ENCODE measurements at places on chromosomes 1 and 21.

- no peak for DNase-seq
Measured at GRCh38 chr1:221768444-221769066, 26.7 kb upstream of the DUSP10 start.

DNA sequence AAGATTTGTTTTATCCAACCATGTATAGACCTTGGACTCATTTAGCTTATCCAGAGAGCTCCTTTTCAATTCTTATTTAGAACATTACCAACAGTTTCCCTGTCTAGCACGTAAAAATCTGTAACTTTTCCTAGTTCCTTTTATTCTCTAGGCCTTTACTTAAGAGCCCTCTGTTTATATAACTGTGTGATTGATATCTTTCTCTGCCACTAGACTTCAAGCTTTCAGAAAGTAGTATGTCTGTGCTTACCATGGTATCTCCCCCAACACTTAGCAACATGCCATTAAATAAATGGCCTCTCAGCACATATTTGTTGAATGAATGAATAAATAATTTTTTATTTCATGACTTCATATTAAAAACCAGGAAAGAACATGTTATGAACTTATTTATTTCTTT lies 209.4 kb downstream of the PTPRC start:
- DNase-seq: no peak

GRCh38 chr1:1039145-1039910 lies 19.4 kb downstream of the AGRN start:
- DNase-seq: no peak

GRCh38 chr1:167500283-167500860 lies 18.0 kb downstream of the CD247 start:
- DNase-seq: no peak

- no peak for DNase-seq
Measured at GRCh38 chr1:70966018-70966638, 81.5 kb downstream of the PTGER3 start.

DNA sequence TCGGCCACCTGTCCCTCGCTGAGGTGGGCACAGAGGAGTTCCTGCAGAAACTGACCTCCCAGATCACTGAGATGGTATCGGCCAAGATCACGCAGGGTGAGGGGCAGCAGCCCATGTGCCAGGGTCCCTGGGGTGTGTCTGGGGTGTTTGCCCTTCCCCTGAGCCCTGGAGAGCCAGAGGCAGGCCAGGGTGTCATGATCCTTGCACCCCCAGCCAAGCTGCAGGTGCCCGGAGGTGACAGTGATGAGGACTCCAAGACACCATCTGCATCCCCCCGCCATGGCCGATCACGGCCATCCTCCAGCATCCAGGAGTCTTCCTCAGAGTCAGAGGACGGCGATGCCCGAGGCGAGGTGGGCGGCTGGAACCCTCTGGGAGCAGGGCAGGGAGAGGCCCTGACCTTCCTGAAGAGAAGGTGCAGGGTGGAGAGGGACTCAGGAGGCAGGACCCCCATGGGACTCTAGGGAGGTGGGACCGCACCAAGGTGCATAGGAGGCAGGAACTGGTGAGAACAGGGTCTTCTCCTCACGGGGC lies 69.5 kb downstream of the TRIM11 start:
- no peak for DNase-seq

DNA sequence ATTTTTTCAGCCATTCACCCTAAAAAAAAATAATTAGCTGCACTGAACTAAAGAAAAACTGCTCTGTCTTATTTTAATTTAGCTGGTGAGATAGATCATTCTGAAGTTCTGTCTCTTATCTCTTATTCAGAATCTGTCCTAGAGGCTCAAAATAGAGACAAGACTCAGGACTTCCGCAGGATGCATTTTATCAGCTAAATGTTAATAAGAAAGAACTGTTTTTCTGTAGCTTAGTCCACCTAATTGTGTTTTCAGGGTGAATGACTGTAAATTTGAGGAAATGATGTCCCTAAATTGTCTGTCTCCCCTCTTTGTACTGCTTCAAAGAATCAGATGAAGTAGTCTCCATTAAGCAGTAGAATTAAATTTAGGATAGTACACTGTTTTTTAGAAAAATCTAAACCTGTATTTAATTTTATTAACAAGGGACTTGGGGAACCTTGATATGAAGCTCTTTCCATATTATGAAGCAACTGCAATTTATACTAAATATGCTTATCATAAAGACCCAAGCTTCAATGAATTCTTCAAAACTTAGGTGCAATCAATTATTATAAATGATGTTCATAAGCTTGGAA lies 671.9 kb downstream of the RWDD3 start:
- DNase-seq: no peak

- DNase-seq: no peak
Measured at GRCh38 chr1:50970931-50971582, 1.0 kb downstream of the CDKN2C start.

DNA sequence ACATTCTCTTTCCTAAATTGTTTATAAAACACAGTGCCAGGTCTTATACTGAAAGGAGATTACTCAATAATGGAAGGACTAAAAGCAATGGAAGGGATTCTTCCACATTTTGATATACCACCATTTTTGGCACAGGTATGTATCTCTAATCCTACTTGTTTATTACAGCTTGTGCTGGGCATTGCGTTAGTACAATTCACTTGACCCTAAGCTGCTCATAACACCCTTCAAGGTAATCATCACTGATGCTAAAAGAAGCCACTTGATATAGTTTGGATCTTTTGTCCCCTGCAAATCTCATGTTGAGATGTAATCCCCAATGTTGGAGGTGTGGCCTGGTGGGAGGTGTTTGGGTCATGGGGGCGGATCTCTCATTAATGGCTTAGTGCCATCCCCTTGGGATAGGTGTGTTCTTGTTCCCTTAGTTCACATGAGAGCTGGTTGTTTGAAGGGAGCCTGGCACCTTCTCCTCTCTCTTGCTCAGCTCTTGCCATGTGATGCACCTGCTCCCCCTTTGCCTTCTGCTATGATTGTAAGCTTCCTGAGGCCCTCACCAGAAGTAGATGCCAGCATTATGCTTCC lies 71.1 kb downstream of the NIBAN1 start:
- no peak for DNase-seq

DNA sequence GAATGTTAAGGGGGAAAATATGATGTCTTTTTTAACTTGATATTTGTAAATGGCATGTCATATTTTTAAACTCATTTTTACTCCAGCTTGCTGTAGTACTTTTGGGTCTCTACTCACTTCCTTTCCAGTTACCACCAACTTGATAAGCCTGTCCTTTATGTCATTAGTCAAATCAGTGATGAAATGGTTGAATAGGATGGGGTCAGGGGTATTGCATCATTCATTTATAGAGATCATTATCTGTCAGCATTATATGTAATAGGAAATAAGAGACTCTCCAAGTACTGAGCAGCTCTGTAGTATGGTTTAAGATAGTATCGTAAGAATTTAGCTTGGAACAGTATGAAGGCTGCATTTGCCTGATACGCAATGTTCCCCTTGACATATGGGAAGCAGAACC lies 227.3 kb downstream of the BRINP3 start:
- DNase-seq: no peak

DNA sequence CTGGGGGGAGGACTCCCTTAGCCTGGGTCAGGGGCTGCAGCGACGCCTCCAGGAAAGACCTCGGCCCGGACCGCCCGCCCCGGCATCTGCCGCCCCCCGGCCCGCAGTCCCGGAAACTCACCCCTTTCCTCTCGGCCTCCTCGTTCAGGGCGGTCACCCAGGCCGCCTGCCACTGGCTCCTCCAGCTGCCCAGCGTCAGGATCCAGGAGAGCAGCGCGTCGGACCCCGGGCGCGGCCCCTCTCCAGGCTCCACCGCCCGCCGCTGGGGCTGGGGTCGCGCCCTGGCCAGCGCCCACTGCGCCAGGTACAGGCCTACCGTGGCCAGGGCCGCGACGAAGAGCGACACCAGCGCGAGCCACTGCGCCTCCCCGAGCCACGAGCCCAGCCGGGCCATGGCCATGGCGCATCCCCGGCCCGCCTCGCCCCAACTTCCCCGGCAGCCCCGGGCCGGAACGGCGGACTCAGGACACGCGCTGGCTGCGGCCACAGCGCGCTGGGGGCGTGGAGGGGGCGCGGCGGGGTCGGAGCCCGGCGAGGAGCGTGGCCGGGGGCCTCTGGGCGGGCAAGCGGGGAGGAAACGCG lies 478 bp downstream of the C2CD2 start:
- DNase-seq: no peak

DNA sequence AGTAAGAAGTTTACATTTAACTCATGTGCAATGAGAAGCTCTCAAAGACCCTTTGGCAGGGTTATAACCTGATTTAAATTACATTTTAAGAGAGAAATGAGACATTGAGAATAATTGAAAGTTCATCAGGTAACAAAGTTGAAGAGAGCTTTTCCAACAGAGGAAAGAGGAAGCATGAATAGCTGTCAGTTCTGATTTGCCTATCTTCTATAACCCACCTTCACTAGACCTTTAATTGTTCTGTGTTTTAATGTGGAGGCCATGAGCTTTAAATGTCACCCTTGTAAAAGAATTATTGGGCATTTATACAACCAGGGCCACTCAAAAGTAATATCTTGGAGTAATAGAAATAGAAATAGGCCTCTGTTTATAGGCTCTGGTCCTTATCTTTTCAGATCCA lies 9.3 kb upstream of the FCRL1 start:
- no peak for DNase-seq

GRCh38 chr1:46552357-46553237 lies 1.1 kb upstream of the KNCN start:
- DNase-seq: no peak

GRCh38 chr1:94552071-94552586 lies 10.6 kb upstream of the F3 start:
- no peak for DNase-seq

- DNase-seq: no peak
Measured at GRCh38 chr1:201269900-201270410, 13.4 kb upstream of the PKP1 start.

- no peak for DNase-seq
Measured at GRCh38 chr1:236920286-236920894, 83.9 kb downstream of the MT1HL1 start.

GRCh38 chr21:42913476-42913875 lies 12.0 kb downstream of the ERVH48-1 start:
- DNase-seq: no peak

DNA sequence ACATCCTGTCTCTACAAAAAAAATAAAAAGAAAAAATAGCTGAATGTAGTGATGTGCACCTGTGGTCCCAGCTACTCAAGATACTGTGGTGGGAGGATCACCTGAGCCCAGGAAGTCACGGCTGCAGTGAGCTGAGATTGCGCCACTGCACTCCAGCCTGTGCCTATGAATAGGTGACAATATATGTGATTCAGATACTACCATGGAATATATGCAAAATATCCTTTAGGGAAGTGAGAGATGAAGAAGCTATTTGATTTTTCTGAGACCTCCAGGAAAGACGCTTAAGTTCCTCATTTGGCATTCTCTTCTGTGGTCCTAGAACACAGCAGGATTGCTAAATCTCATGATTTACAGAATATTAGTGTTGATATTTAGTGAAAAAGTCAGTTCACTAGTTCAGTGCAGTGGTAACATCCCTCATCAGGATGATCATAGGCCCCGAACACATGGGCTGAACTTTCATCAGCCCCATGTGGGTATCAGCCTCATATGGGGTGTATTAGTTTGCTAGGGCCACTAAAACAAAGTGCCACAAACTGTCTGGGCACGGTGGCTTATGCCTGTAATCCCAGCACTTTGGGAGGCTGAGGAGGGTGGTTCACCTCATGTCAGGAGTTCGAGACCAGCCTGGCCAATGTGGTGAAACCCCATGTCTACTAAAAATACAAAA lies 6.0 kb upstream of the VASH2 start:
- no peak for DNase-seq

GRCh38 chr21:29326914-29327554 lies 28.3 kb downstream of the BACH1 start:
- DNase-seq: no peak

DNA sequence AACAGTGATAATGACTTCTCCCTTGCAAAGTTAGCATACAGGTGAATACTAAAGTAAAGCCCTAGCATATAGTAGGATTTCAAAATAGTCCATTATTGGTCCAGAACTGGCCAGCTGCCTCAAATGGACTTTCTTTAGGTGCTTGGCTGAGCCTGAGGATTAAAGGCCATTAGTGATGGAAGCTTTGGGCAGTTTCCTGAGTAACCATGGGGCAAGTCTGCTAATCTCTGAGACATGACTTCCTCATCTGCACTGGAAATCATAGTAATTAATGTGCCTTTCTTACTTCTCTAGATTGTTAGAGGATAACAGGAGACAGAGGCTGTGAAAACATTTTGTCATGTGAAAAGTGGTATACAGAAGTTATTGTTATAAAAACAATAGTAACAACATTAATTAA lies 156.5 kb upstream of the UBE2U start:
- no peak for DNase-seq

DNA sequence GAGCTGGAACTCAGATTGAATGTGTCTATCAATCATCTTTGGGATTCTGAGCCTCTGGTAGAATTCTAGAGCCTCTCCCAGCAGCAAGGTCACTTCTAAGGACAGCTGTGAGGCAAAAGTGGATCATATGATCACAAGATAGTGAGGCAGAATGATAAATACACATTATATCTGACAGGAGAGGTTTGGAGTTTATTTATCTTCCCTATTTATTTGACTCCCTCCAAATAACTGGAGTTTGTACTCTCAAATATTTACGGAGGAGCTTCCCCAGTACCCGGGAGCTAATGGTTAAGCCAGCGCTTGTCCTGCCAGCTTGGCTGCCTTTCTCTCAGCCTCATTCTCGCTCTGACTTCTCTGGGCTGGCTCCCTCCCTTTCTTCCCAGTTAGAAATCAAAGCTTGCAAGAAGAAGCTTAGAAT lies 2.3 kb downstream of the HMGCS2 start:
- DNase-seq: no peak

- no peak for DNase-seq
Measured at GRCh38 chr1:175563236-175563895, 180.0 kb downstream of the TNR start.

DNA sequence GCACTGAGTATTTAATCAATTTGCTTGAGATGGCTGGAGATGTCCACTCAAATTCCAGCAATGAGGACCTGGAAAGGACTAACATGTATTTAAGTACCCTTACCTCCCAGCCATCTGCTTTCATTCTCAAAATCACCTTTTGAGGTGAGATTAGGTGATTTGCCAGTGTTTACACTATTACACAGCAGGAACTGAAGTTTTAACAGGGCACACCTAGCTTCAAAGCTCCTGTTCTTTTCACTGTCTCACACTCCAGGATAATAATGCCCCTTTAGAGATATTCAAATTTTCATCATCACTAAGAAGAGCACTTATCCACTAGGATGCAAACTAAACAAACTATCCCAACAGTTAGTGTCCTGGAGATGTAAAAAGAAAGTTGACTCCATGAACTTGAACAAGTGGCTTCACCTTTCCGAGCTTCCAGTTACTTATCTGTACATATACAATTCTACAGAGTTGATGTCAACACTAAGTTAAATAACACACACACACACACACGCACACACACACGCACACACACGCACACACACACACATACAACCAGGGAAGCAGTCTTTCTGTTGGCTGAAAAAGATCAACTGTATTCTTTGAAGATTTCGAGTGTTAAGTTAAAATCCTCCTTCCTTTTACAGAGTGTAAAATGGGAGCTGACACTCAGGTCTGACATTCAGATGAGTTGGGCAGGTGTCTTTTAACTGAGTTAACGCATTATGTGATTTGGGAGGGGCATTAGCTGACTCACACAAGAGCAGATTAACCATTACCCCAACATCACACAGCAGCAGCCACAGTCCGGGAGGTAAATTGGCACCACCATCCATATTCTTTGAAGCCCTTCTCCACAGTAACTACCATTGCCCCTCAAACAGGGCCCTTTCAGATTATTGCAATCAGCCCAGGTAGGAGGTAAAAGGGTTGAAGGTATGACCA lies 15.5 kb upstream of the JAK1 start:
- DNase-seq: no peak

Measured in effector memory CD4-positive, alpha-beta T cell (primary cell).